ENCODE measurements at places on chromosomes 7 and 10. TPM values are rescaled to one million over a fixed set of nuclear protein-coding genes. Genes with fewer than 3 reads are reported as not detected.
A peak's percentile ranks its signal among the peaks of the same experiment; 100 is the strongest.

Gene CASTOR2
- total RNA-seq, result 30.5 TPM

Gene GRM3
- not detected for total RNA-seq

Gene TMEM176A
- total RNA-seq, result 26.1 TPM

Gene GOT1
- 25.1 TPM for total RNA-seq

Gene SMNDC1
- total RNA-seq, result 14.7 TPM

Gene CARD11
- 0.27 TPM for total RNA-seq

Gene PSD
- total RNA-seq, result 52.1 TPM

Gene TBC1D12
- 17.4 TPM for total RNA-seq

Gene TMEM196
- total RNA-seq, result not detected

DNA sequence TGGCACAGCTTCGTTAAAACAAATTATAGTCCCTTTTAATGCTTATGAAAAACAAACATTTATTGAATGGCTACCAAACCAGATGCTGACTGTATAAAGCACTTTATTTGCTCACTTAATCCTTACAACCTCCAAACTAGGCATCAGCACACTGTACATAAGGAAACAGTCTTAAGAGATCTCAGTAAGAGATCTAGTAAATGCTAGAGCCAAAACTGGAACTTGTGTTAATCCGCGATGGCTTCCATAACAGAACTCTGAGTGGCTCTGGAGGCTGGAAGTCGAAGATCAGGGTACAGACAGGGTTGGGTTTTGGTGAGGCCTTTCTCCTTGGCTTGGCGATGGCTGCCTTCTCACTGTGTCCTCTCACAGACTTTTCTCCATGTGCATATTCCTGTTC, 27.0 kb downstream of the PDZD8 start:
- ATAC-seq, result no peak

- no peak for ATAC-seq
Observed at GRCh38 chr10:104109908-104110662, 11.9 kb upstream of the SFR1 start.

DNA sequence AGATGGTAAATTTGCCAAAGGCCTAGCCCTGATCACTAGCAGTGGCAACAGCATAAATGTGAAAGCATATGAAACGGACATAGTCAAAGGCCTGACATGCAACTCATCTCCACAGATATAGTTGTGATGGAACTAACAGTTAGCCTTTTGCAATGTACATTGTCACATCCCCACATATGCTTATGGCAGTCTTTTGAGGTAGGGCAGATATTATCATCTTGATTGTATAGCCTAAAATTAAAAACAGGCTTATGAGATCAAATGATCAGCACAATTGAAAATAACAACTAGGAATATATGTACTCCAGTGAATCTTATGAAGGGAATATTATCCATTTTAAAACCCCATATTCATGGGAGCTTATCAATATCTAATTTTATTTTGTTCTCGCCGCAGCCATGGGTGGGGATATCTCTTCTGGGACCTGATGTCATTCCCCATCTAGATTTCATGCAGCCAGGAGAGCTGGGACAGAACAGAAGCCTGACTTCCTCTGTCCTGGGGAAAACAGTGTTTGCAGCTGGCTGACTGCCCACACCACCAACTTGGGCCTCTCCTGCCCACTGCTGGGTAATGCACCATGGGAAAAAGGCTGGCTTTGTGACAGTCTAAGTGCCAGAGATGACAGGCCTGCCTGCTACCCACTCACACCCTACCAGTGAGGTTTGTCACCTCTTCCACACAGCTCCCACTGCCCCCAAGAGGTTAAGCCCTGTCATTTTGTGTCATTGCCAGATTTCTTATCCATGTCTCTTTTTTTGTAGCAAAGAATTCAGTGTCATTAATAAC, 180.2 kb upstream of the FZD1 start:
- ATAC-seq, result no peak

GRCh38 chr10:117318909-117319308, 56.3 kb downstream of the PDZD8 start:
- no peak for ATAC-seq

GRCh38 chr10:32109603-32110002, 53.4 kb upstream of the KIF5B start:
- ATAC-seq, result no peak

DNA sequence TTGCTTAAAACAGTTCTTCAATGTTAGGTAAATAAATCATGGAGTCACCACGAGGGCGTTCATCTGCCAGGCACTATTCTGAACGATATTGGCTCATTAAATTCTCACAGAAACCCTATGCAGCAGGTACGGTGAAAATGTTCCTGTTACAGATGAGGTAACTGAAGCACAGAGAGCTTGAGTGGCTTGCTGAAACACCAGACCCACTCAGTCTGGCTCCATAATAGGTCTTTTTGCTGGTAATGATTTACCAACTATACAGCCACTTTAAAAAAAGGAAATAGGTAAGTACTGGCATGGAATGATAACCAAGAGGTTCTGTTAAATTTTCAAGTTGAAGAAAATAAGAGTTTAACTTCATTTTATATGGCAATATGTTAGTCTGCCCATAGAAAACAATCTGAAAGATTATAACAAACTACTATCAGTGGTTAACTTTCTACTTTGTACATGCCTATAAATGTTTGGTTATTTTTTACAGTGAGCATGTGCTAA, 1.3 kb upstream of the TM9SF3 start:
- ATAC-seq, result no peak

- ATAC-seq, result no peak
Observed at GRCh38 chr10:70417568-70417967, 13.6 kb downstream of the EIF4EBP2 start.

GRCh38 chr10:65396997-65397396, 1528.8 kb upstream of the LRRTM3 start:
- ATAC-seq, result no peak

DNA sequence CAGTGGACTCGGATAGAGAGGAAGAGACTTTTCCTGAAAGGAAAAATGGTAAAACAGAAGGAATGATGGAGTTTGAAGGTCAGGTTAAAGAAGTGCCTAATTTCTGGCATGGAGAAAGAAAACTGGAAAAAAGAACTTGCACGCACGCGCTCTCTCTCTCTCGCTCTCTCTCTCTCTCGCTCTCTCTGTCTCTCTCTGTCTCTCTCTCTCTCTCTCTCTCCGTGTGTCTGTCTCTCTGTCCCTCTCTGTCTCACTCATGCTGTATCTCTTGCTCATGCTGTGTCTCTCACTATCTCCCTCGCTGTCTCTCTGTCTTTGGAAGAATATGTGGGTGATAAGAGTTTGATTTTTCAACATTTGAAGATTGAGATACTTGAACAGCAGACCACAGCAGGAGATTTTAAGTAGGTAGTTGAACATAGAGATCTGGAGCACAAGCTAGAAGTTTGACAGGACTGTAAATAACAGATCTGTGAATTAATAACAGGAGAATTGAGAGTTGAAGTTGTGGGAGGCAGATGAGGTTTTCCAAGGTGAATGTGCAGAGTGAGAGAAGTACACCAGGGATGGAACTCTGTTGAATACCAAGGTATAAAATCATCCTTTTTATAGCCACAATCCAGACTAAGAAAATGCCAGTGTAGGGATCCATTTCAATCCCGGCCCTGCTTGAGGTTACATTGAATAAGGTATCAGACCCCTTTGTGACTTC, 33.1 kb downstream of the ADD3 start:
- ATAC-seq, result no peak

DNA sequence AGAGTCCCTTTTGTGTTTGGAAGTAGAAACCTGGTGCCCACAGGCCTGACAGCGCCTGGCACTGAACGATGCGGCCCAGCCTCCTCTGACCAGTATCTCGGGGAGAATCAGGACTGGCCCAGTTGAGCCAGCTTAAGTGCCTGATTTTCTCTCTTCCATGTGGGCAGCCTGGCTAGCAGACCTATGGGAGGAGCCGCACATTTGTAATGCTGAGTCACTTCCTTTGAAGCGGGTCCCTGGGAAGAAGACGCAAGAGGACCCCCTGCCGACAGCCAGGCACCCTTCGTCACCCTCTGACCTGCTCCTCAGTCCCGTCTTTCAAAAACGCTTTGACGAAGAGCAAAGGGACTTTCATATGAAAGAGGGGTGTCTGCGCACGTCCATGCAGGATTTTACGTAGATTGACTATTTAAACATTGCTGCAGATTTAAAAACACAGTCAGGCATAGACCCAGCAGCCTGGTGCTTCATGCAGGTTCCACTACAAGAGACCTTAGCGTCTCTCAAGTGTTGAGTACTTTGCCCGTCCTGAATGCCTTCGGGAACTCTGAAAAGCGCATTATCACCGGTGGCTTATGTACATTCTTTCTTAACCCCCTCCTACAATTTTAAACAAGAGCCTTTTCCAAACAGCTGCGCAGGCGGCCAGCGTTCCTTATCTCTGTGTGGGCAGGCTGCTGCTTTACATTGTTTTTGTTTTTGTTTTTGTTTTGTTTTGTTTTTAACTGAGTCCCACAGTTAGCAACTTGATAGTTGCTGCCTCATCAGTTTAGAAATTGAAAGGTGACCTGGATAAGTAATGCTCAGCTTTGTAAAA, 36.5 kb upstream of the AP5Z1 start:
- peak; percentile 68 for ATAC-seq

DNA sequence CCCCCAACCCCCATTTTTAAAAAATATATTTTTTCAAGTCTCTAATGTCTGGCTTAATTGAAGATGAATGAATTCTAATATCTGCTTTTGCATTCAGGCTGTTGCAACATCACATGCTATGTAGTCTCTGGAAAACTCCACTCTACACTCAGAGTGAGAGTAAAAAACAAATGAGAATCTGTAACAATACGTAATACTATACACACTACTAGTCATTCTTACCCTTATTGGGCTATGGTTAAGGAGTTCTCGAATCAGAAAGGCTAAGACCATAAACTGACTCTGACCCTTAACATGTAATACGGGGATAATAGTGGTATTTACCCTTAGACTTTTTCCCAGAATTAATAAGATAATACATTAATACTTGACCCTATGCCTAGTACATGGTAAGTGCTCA, 42.9 kb upstream of the TMEM168 start:
- ATAC-seq, result no peak

GRCh38 chr7:98687111-98687751, 70.1 kb downstream of the NPTX2 start:
- ATAC-seq, result no peak

- ATAC-seq, result no peak
Observed at GRCh38 chr10:6464862-6465430, 115.1 kb downstream of the PRKCQ start.

DNA sequence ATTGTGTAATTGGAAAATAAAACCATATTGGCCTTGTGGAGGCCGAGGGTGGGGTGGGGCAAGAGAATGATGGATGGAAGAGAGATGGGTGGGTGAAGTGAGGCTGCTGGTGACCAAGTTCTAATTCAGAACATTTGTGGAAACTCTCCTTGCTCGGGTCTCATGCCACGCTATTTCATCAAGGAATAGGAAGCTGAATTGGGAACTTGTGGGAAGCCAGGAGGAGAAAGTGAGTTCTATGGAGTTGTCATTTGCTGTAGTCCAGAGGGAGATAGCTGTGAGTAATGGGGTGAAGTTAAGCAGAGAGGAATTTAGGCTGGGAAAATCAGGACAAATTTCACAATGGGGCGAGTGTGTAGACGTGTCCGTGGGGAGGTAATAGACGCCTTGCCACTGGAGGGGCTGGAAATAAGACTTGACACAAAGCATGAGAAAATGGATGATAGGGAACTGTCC, 339.2 kb downstream of the LRMDA start:
- ATAC-seq, result peak; percentile 88

DNA sequence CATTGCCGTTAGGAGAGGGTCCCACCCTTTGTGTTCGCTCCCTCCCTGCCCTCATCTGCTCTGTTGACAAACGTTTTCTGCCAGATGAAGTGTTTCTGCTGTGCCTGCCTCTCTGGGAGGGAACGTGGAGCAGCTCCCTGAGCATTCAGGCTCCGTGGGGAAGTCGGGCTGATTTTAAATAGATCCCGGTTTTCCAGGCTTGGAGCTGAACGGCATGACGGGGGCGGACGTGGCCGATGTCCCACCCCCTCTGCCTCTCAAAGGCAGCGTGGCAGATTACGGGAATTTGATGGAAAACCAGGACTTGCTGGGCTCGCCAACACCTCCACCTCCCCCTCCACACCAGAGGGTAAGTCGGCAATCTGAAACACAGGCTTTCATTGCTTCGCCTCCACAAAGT, 101.9 kb upstream of the NPS start:
- no peak for ATAC-seq

- ATAC-seq, result peak; percentile 91
Observed at GRCh38 chr7:101911800-101912715, 94.6 kb downstream of the CUX1 start.

- ATAC-seq, result no peak
Observed at GRCh38 chr10:44745920-44746319, 165.2 kb upstream of the TMEM72 start.

- no peak for ATAC-seq
Observed at GRCh38 chr7:15011289-15011688, 108.7 kb upstream of the DGKB start.

GRCh38 chr7:33327427-33327826, 198.1 kb downstream of the BBS9 start:
- no peak for ATAC-seq

GRCh38 chr10:73888514-73888913, 14.2 kb upstream of the CAMK2G start:
- ATAC-seq, result no peak

DNA sequence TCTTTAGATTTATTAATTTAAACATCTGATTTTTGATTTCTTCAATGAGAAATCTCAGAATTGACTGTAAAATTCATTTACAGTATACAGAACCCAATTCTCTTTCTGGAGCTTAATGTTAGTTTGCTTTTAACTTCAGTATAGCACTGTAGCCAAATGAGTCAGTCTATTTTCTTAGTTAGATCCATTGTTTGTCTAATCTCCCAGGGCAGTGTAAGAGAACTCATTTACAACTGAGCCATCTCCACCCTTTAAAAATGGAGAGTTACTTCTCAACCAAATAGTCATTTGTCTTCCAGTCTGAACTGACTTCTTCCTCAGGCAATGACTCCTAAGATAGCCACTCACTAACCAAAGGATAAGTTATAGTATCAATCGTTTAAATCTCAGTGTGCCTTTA, 3.0 kb upstream of the WNT2 start:
- ATAC-seq, result no peak

DNA sequence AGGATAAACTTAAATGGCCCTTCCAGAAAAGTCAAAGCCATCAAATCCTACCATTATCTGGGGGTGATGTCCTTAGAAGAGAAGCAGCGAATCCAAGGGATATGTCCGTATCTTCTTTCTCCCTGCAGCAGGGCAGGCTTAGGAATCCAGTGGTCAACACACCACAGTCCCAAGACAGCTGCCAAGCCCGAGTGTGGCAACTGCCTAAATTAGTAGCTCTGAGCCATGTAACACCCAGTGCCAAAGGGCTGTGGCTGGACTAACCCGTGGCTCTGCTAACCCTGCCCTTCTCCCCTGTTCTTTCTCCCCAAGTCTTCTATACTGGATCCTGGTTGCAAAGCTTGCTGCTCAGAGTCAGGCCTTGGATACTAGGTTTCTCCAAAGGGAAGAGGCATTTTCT, 74.8 kb downstream of the CDK1 start:
- ATAC-seq, result no peak

GRCh38 chr10:110163192-110163773, 44.1 kb upstream of the MXI1 start:
- ATAC-seq, result no peak

GRCh38 chr7:96316949-96317348, 4.9 kb downstream of the SLC25A13 start:
- ATAC-seq, result no peak

GRCh38 chr7:96676919-96677318, 32.7 kb downstream of the SEM1 start:
- ATAC-seq, result no peak

Data from gastroesophageal sphincter (tissue), 4 donors.